CMK (cell line): ENCODE measurements at places on chromosomes 13 and 19.

DNA sequence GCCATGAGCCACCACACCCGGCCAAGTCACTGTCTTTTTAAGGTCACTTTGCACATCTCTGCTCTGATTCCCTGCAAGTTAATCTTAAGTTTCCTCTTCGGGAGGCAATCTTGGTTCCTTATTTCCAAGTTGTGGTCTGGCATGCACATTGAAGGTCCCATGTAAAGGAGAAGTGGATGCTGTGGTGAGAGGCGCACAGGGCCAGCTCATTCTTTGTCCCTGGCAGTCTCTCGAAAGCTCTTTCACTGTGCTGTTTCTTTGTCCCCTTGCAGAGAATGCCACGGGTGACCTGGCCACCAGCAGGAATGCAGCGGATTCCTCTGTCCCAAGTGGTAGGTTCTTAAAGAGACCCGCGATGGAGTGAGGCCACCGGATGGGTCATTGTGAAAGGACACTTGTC lies 16.4 kb upstream of the C19orf33 start:
- DNase-seq, result no peak

- DNase-seq, result no peak
Observed at GRCh38 chr19:6062274-6062673, 48.0 kb downstream of the RFX2 start.

GRCh38 chr19:17847538-17848366 lies at the start of gene JAK3:
JAK3 (minus strand) TSS chr19:17847982; CDS start chr19:17844417, 3,565 bp downstream.
- peak; percentile 78 for DNase-seq

DNA sequence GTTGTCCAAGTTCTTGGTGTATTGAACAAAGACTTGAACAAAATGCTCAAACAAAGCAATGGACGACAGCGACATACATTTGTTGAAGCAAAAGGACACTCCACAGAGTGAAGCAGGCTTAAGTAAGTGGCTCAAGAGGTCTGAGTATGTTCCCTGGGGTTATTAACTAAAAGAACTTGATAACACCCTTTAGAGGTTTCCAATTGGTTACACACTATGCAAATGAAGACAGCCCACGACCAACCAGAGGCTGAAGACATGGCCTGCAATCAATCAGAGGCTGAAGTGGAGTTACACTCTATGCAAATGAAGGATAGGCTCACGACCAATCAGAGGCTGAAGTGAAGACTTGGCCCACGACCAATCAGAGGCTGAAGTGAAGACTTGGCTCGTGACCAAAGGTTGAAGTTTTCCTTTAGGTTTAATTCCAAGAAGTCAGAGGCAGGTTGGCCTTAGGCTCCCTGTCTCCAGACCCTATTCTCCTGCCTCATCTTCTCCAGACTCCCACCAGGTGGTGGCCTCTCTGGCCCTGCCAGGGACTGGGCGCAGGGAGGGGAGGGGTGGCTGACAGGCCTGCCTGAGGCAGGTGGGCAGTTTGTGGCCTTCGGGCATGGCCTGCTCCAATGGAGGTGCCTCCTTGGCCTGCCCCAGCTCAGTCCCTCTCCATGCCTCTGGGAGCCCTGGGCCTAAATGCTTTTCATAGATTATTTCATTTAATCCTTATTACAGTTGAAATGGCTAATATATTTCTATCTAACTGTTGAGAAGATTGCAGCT lies 38.1 kb downstream of the CCDC169 start:
- no peak for DNase-seq

DNA sequence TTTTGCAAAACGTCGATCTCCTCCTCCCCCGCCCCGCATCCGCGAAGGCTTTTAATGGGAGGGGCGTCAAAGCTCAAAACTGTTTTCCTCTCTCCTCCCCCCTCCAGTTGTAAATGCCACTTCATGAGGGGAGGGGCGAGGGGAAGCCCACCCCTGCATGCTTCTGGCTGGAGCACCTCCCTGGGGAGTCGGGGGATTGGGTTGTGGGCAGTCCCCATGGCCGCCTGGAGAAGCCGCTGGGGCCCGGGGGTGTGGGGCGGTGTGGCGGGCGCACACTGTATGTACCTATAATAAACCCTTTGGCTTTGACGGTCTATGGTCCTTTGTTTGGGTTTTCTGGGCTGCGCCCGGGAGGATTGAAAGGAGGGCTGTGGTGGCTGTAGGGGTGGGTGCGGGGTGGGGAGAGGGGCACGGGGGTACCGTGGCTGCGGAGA lies 505 bp upstream of the SHKBP1 start:
- no peak for DNase-seq

- no peak for DNase-seq
Observed at GRCh38 chr13:111330066-111330610, 9.7 kb downstream of the TEX29 start.

- DNase-seq, result no peak
Observed at GRCh38 chr19:35206379-35206778, 22.2 kb downstream of the FAM187B start.

GRCh38 chr19:44883922-44884321 lies 7.1 kb upstream of the TOMM40 start:
- no peak for DNase-seq

DNA sequence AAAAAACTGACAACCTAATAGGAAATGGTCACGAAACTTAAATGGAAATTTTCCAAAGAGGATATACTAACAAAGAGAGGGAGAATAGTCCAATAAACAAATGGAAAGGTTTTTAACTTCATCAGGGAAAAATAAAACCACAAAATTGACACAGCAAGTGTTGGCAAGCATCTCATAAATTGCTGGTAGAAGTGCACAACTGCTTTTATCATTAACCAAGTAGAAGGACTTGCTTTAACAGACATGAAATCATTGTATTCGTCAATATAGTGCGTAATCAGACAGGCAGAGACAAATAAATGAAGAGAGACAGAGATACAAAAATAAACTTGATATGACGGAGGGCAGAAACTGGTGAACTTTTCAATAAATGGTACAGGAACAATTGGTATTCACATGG lies 7.4 kb downstream of the TGDS start:
- no peak for DNase-seq
